Esophagus muscularis mucosa (tissue), 4 donors: ENCODE measurements at places on chromosomes 5 and 9.

GRCh38 chr5:170896779-170897178, 35.0 kb downstream of the RANBP17 start:
- no peak overlapping the region for H3K4me3 ChIP-seq
- no peaks in the 10 kb centered on the region for H3K36me3 ChIP-seq
- H3K27me3 ChIP-seq, result no peaks in the 10 kb centered on the region
- no peaks in the 10 kb centered on the region for H3K4me1 ChIP-seq

GRCh38 chr9:72557549-72557948, 36.1 kb downstream of the TMC1 start:
- H3K4me1 ChIP-seq, result peaks cover 15% of the 10 kb centered on the region
- H3K4me3 ChIP-seq, result no peak overlapping the region
- no peak overlapping the region for H3K27ac ChIP-seq
- no peaks in the 10 kb centered on the region for H3K36me3 ChIP-seq
- no peaks in the 10 kb centered on the region for H3K27me3 ChIP-seq

DNA sequence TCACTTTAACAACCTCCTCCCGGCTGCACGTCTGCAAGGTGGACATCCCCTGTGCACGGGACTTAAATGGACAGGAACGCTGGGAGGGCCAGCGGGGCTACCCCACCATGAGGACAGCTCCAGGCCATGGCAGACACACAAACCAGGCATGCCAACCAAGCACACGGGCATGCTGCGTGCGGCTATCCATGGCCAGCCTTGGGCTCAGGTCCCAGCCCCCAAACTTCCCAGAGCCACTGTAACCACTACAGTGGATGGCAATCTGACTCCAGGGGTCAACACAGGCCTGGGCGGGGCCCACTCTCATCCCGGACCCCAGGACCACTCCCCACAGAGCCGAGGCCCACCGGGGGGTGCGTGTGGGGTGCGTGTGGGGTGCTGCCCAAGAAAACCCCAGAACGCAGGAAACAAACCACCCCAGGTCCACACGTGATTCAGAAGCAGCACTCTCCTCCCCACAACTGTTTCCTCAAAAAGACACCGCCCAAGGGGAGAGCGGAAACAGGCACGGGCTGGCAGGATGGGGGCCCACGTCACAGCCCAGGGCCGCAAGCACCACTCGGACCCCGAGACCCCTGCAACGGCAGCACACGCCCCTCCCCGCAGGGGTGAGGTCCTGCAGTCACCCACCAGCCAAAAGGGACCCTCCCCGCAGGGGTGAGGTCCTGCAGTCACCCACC, 7.4 kb downstream of the SLC12A7 start:
- no peaks in the 10 kb centered on the region for H3K27me3 ChIP-seq
- H3K27ac ChIP-seq, result peak overlapping the region; percentile 70
- H3K4me1 ChIP-seq, result peaks cover 100% of the 10 kb centered on the region
- H3K4me3 ChIP-seq, result no peak overlapping the region

- no peaks in the 10 kb centered on the region for H3K36me3 ChIP-seq
- no peak overlapping the region for H3K4me3 ChIP-seq
- H3K27ac ChIP-seq, result no peak overlapping the region
- no peaks in the 10 kb centered on the region for H3K27me3 ChIP-seq
- DNase-seq, result no peak
These were observed 17.0 kb downstream of the PALM2AKAP2 start for GRCh38 chr9:109797006-109797405.

DNA sequence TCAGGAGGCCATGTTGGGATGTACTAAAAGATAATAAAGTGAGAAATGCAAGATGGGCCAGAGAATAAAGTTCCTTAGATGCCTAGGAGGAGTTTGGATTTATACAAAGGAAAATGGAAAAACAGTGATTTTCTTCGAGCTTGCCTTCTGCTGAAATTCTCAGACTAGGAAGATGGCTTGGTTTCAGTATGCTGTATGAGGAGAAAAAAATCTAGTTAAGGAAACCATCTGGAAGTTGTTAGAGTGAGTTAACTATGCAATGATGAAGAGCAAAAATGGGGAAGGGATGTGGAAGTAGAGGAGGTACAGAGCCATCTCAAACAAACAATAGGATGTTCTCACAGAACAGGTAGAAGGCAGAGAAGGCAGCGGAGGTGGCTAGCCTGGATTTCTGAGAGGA, 162.9 kb upstream of the FTMT start:
- no peaks in the 10 kb centered on the region for H3K36me3 ChIP-seq
- H3K4me1 ChIP-seq, result no peaks in the 10 kb centered on the region
- H3K4me3 ChIP-seq, result no peak overlapping the region
- H3K27me3 ChIP-seq, result no peaks in the 10 kb centered on the region
- DNase-seq, result no peak

DNA sequence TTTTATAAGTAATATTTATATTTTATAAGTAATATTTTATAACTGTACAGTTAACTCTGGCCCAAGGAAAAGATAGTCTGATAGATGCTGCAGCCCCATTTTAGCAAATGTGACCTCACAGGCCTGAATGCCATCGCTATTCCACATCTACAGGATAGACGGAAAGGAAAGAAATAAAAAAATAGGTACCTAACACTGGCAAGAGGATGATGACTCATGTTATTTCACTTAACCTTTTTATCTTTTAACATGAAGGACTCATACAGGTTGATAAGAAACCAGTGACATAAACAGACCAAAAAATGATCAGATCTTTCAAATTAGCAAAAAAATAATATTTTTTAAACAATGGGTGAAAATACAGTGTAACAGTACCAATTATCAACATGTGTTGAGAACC, 2.7 kb downstream of the CD274 start:
- no peak overlapping the region for H3K4me3 ChIP-seq
- peaks cover 16% of the 10 kb centered on the region for H3K4me1 ChIP-seq
- no peaks in the 10 kb centered on the region for H3K27me3 ChIP-seq
- DNase-seq, result no peak
- no peak overlapping the region for H3K27ac ChIP-seq
- H3K36me3 ChIP-seq, result peaks cover 8% of the 10 kb centered on the region

GRCh38 chr5:32003981-32004380, 170.1 kb downstream of the GOLPH3 start:
- H3K36me3 ChIP-seq, result peaks cover 35% of the 10 kb centered on the region
- H3K27me3 ChIP-seq, result no peaks in the 10 kb centered on the region
- DNase-seq, result no peak
- H3K4me3 ChIP-seq, result no peak overlapping the region

GRCh38 chr5:149503006-149503405, 48.2 kb downstream of the CSNK1A1 start:
- H3K36me3 ChIP-seq, result peaks cover 52% of the 10 kb centered on the region
- no peak for DNase-seq

GRCh38 chr5:98905857-98906688, 22.7 kb downstream of the CHD1 start:
- H3K4me1 ChIP-seq, result peaks cover 23% of the 10 kb centered on the region
- H3K27ac ChIP-seq, result no peak overlapping the region
- no peaks in the 10 kb centered on the region for H3K36me3 ChIP-seq

- no peak for DNase-seq
- H3K4me3 ChIP-seq, result no peak overlapping the region
- no peaks in the 10 kb centered on the region for H3K4me1 ChIP-seq
- no peak overlapping the region for H3K27ac ChIP-seq
- H3K27me3 ChIP-seq, result no peaks in the 10 kb centered on the region
These were observed 11.2 kb downstream of the SH3RF2 start for GRCh38 chr5:145947581-145947980.

DNA sequence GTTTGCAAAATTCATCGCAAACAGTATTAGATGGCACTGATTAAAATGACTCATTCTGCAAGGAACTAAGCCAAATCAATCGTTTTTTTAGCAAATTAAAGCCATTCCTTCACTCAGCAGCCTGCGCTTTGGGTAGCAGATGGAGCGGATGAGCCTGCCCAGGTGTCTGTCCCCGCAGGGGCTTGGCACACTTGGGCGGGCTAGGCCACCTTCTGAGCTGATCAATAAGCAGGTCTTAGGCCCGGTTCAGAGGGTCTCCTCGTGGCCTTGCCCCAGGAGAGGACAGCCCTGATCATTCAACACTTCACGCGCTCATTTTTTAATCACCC, 78.0 kb upstream of the FCN1 start:
- H3K36me3 ChIP-seq, result no peaks in the 10 kb centered on the region
- no peak overlapping the region for H3K27ac ChIP-seq
- no peaks in the 10 kb centered on the region for H3K4me1 ChIP-seq

- no peak for DNase-seq
- peak overlapping the region; percentile 63 for H3K4me3 ChIP-seq
- H3K27me3 ChIP-seq, result no peaks in the 10 kb centered on the region
- peak overlapping the region; percentile 80 for H3K27ac ChIP-seq
These were observed 146.6 kb downstream of the SEC61B start for GRCh38 chr9:99368341-99369326.

DNA sequence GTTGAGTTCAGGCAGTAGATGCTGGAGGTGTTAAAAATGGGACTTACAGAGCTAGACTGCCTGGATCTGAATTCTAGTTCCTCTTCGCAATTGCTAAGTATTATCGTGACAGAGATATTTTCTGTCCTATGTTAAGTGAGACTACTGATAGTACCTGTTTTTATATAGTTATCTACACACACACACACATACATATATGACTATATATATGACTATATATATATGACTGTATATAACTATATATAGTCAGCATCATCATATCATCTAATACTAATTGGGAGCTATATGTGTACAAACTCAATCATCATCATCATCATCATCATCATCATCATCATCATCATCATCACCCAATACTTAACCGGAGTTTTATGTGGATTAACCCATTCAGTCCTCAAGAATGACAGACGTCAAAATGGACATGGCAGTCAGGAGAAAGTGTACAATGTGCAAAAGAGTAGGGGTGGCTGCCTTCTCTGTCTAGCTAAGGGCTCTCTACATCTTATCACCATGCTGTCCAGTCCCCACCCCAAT, 7.3 kb downstream of the PIK3R1 start:
- no peak for DNase-seq
- peaks cover 30% of the 10 kb centered on the region for H3K36me3 ChIP-seq
- peak overlapping the region; percentile 65 for H3K27ac ChIP-seq
- peaks cover 94% of the 10 kb centered on the region for H3K4me1 ChIP-seq

DNA sequence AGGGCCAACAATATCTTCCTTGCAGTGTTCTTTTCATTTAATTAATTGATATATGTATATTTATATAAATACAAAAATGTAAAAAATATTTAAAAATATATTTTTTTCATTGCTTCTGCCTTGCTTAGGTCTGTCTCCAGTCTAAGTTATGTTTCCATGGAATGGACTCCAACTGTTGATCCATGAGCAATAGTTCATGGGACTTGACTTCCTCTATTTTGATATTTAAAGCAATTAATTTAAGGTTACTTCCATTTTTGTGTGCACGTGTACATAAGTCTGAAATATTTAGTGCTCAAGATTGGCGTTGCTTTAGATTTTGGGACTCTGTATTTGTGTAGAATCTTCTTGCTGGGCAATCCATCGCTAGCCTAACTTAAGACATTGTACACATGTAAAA, 155.3 kb upstream of the KLF9 start:
- H3K36me3 ChIP-seq, result no peaks in the 10 kb centered on the region
- no peaks in the 10 kb centered on the region for H3K27me3 ChIP-seq
- no peak overlapping the region for H3K27ac ChIP-seq
- no peak for DNase-seq
- no peak overlapping the region for H3K4me3 ChIP-seq
- peaks cover 12% of the 10 kb centered on the region for H3K4me1 ChIP-seq

- no peak overlapping the region for H3K4me3 ChIP-seq
- H3K4me1 ChIP-seq, result peaks cover 50% of the 10 kb centered on the region
- DNase-seq, result no peak
- H3K36me3 ChIP-seq, result no peaks in the 10 kb centered on the region
- H3K27ac ChIP-seq, result peak overlapping the region; percentile 86
- peaks cover 24% of the 10 kb centered on the region for H3K27me3 ChIP-seq
These were observed 2.9 kb upstream of the PTGER4 start for GRCh38 chr5:40676613-40677343.

DNA sequence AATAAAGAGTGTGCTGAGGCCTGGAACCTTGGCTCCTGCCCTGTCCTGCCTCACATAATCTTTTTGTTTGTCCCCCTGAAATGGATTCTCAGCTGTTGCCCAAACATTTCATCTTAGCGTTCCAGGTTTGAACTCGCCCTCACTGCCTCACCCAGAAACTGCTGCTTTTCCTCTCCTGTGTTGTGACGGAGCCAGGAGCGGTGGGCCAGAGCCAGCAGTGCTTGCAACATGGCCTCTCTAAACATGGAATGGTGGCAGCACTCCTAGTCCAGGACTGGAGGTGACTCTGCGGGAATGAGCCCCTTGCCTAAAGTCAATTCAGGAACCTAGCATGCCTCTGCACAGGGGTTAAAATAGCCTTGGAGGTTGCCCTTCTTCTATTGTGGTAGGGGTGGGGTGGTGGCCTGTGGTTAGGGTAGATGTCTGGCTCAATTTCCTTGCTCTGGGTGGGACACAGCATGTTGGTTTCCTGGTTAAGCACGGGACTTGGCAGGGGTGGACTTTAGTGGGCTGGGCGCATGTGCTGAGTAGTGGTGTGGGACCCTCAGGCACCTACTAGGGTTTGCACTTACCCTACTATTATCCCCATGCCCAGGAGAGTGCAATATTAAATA, 101.6 kb downstream of the SLC25A46 start:
- H3K27ac ChIP-seq, result no peak overlapping the region
- H3K27me3 ChIP-seq, result no peaks in the 10 kb centered on the region
- no peaks in the 10 kb centered on the region for H3K36me3 ChIP-seq
- no peak for DNase-seq
- H3K4me1 ChIP-seq, result no peaks in the 10 kb centered on the region
- H3K4me3 ChIP-seq, result no peak overlapping the region

GRCh38 chr9:117247266-117247665, 167.6 kb downstream of the ASTN2 start:
- no peaks in the 10 kb centered on the region for H3K27me3 ChIP-seq
- H3K4me3 ChIP-seq, result no peak overlapping the region
- no peak overlapping the region for H3K27ac ChIP-seq
- no peaks in the 10 kb centered on the region for H3K4me1 ChIP-seq

DNA sequence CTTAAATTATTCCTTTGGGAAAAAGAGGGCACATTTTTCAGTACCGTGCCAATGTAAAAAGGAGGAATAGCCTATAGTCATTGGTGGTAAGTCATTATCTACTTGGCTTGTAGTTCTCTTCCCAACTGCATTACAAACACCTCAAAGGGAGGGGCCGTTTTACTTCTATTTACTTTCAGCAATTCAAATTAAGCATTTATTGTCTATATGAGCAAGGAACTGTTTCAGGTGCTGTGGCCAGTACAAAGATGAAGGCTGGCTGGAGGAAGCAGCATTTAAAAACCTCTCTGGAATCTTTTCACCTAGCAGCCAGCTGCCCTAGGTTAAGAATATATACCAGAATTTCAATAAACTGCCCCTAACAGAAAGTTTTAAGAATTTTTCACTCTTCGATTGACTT, 48.9 kb downstream of the SEMA6A start:
- DNase-seq, result no peak
- H3K4me3 ChIP-seq, result no peak overlapping the region
- H3K4me1 ChIP-seq, result peaks cover 37% of the 10 kb centered on the region

GRCh38 chr5:126384985-126385384, 38.2 kb upstream of the GRAMD2B start:
- no peaks in the 10 kb centered on the region for H3K36me3 ChIP-seq
- H3K4me1 ChIP-seq, result peaks cover 52% of the 10 kb centered on the region
- no peak overlapping the region for H3K4me3 ChIP-seq
- peak overlapping the region; percentile 84 for H3K27ac ChIP-seq

DNA sequence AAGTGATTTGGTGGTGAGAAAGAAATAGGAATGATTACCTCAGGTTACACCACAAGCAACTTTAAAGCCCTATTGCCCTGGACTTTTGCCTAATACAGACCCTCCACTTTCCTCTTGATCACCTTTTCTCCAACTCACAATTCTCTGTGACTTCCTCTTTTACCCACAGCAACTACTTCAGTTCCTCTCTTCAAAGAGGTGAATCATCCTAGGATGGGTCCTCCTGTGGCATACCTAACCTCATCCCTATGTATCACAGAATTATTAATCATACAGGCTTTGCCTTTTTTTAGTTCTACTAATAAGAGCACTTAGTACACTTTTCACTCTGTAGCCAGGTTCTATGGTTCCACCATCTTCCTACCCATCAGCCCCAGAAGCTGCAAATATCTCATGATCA, 19.6 kb upstream of the INSL6 start:
- H3K36me3 ChIP-seq, result no peaks in the 10 kb centered on the region
- no peak overlapping the region for H3K4me3 ChIP-seq
- H3K27me3 ChIP-seq, result no peaks in the 10 kb centered on the region
- DNase-seq, result no peak
- H3K27ac ChIP-seq, result no peak overlapping the region
